ENCODE measurements at places on chromosomes 3 and 15.

- no peak for DNase-seq
- H3K36me3 ChIP-seq = peaks cover 14% of the 10 kb centered on the region
- no peaks in the 10 kb centered on the region for H3K27me3 ChIP-seq
Measured at GRCh38 chr15:49842031-49842730, 221.3 kb downstream of the DTWD1 start.

DNA sequence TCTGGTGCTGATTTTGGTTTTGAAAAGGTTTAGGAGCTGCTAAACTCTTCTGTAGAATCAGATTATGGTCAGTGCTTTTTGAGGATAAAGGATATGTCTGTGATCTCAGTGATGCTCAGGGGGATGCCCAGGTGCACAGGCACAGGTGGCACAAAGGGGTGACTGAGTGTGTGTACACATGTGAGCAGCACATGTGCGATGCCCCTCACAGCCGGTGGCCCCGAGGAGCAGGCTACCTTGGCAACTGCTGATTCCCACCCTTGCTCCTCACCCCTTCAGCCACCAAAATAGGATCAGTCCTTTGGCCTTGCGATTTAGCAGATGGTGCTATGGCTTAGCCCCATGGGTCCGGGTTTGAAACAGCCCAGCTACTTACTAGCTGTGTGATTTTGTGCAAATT, 51.1 kb downstream of the POMGNT2 start:
- H3K27me3 ChIP-seq = peaks cover 32% of the 10 kb centered on the region
- no peaks in the 10 kb centered on the region for H3K36me3 ChIP-seq
- no peak overlapping the region for H3K4me3 ChIP-seq
- DNase-seq = no peak
- no peak overlapping the region for H3K27ac ChIP-seq

DNA sequence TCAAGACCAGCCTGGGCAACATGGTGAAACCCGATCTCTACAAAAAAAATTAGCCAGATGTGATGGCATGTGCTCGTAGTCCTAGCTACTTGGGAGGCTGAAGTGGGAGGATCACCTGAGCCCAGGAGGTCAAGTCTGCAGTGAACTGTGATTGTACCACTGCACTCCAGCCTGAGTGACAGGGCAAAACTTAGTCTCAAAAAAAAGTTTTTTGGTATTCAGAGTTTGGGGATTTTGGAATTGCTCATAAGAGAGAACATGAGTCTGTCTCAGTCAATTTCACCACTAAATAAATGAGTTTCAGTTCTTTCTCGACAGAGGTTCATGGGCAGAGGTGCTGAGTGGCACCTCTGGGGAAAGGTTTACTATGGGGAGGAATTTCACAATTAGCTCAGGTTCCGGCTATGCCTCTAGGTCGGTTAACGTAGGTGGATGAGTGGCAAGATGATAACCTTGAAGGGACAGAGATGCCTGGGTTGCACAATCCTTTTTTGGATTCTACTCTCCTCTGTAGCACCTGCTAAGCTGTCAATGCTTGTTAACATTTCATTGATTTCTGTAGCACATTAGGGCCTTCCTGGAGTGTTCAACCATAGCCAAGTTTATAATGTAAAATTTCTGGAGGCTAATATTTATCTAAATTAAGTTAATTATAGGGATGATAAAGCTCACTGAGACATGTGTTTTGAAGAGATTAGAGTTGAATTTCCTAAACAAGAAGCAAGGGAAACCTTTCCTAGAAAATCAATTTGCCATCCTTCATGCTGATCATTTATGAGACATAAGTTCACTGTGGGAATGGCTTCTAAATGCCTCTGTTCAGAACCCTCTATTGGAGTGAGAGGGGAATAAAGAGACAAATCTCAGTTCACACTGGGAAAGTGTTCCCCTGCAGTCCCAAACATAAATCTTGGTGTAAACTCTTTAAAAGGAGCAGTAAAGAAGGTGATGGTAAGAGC, 37.4 kb upstream of the DCP1A start:
- H3K36me3 ChIP-seq = no peaks in the 10 kb centered on the region
- H3K4me3 ChIP-seq = no peak overlapping the region
- DNase-seq = no peak
- peaks cover 38% of the 10 kb centered on the region for H3K27me3 ChIP-seq
- H3K4me1 ChIP-seq = no peaks in the 10 kb centered on the region

DNA sequence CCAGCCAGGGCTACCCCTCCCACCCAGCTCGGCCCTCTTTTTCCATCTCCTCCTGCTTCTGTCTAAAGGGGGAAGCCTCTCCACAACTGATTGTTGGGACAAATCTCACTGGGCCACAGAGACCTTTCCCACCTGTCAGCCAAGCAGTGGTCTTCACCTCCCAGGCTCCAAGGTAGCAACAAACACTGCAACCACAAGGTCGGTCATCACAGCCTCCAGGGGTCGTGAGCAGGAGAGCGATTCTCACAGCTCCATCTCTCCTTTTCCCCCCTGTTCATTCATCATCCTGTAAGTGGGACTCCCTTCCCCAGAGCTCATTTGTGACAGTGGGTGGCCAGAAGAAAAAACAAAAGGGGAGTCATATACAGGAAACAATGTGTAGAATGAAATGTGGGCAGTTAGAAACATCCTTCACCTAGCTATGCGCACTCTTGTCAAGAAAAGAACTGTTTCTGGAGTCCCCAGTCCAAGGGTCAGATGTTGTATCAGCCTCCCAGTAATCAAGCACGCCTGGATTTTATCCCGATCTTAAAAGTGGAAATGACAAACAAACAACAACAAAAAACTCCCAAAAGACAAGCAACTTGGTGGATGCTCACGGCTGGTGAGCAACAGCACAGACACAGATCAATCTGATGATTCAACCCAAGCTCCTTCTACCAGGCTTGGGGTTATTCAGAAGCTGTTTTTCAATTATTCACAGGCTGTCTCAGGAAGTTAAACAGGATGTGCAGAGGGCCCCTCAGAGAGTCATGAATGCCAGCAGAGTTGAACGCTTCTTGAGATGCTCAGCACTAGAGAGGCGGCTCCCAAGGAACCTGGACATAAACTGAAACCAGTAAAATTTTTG, 22.4 kb downstream of the LYZL4 start:
- no peak for DNase-seq
- no peak overlapping the region for H3K27ac ChIP-seq
- no peaks in the 10 kb centered on the region for H3K36me3 ChIP-seq
- H3K27me3 ChIP-seq = peaks cover 52% of the 10 kb centered on the region
- peaks cover 6% of the 10 kb centered on the region for H3K4me1 ChIP-seq

GRCh38 chr3:186682812-186683211, 17.0 kb downstream of the HRG start:
- no peak for DNase-seq
- no peak overlapping the region for H3K27ac ChIP-seq
- no peaks in the 10 kb centered on the region for H3K4me1 ChIP-seq
- peaks cover 43% of the 10 kb centered on the region for H3K27me3 ChIP-seq
- H3K4me3 ChIP-seq = no peak overlapping the region

- H3K27me3 ChIP-seq = no peaks in the 10 kb centered on the region
- DNase-seq = no peak
- H3K4me1 ChIP-seq = peaks cover 17% of the 10 kb centered on the region
Measured at GRCh38 chr3:183142199-183142598, 20.3 kb downstream of the LAMP3 start.

DNA sequence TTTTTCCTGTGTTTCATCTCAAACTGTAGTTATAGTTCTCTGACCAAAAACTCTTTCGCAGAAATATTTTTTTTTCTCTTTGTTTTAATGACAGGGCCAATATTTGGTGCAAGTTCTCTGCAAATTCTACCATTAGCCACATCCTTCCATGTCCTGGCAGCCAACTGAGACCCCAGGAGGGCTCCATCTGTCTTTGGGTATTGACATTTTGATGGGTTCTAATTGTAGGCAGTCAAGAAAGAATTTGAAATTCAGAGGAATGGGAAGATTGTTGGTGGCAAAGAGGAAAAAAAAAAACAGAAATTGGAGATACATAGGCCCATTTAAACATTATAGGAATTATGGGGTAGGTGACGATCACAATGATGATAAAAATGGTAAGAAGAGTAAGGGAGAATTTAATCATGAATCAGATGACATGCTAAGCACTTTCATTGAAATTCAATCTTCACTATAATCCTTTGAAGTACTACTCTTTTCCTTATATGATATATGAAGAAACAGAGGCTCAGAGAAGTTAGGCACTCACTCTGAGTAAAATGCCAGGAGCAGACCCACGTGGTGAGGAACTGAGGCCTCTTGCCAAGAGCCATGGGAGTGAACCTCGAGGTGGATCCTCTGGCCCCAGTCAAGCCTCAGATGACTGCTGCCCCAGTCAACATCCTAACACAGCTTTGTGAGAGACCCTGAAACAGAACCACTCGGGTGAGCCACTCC, 151.4 kb downstream of the PDZRN3 start:
- peaks cover 12% of the 10 kb centered on the region for H3K36me3 ChIP-seq
- H3K27me3 ChIP-seq = no peaks in the 10 kb centered on the region

DNA sequence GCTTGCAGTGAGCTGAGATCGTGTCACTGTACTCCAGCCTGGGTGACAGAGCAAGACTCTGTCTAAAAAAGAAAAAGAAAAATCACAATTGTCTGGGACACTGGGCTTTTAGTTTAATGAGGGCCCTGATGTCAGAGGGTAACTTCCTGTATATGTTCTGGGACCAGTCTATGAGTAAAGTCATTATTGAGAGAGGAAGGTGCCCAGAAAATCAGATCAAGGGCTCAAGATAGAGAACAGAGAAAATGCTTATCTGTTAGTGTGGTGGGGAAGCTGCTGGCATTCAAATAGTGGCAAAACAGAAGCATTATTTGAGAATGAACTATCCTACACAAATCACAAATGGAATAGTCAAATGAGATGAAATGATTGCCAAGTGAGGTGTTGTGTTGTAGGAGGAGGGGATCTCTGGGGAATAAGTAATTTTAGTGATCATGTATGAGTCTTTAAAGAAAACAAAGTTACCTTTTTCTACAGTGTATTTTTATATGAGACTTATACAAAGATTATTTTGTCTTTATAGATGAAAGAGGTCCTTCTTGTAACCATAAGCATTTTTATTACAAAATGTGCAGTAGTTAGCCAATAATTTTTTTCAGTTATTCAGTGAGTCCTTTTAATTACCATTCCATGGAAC, 13.4 kb downstream of the ARIH2 start:
- no peak for DNase-seq
- H3K4me1 ChIP-seq = peaks cover 29% of the 10 kb centered on the region
- peaks cover 31% of the 10 kb centered on the region for H3K36me3 ChIP-seq
- no peaks in the 10 kb centered on the region for H3K27me3 ChIP-seq

GRCh38 chr15:58390118-58390517, 41.7 kb upstream of the LIPC start:
- no peaks in the 10 kb centered on the region for H3K27me3 ChIP-seq
- H3K4me3 ChIP-seq = no peak overlapping the region
- DNase-seq = no peak
- H3K4me1 ChIP-seq = peaks cover 71% of the 10 kb centered on the region
- H3K27ac ChIP-seq = peak overlapping the region; percentile 64

GRCh38 chr3:188148318-188148717, 5.6 kb upstream of the LPP start:
- no peak for DNase-seq
- no peaks in the 10 kb centered on the region for H3K36me3 ChIP-seq
- H3K27me3 ChIP-seq = peaks cover 18% of the 10 kb centered on the region
- H3K4me3 ChIP-seq = no peak overlapping the region
- H3K4me1 ChIP-seq = peaks cover 12% of the 10 kb centered on the region
- H3K27ac ChIP-seq = no peak overlapping the region

DNA sequence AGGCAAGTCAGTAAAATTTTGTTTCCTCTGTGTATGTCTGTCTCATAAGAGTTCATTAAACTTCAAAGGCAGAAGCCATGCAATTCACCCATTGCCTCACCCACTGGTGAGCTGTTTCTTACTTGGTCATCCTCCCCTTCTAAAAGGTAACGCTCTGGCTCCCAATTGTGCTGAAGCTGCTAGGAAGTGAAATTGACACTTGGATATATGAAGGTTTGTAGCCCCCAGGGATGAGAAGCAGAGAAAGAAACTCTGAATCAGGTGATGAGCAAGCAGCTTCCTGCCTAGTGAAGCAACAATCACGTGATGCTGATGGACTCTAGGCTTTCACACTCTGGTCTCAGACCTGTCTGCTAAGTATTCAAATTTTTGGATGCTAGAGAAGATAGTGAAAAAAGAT, 70.7 kb downstream of the CD200R1L start:
- no peak overlapping the region for H3K4me3 ChIP-seq
- no peaks in the 10 kb centered on the region for H3K36me3 ChIP-seq
- H3K4me1 ChIP-seq = peaks cover 41% of the 10 kb centered on the region
- no peaks in the 10 kb centered on the region for H3K27me3 ChIP-seq
- no peak overlapping the region for H3K27ac ChIP-seq
- no peak for DNase-seq

- H3K4me1 ChIP-seq = no peaks in the 10 kb centered on the region
- H3K36me3 ChIP-seq = no peaks in the 10 kb centered on the region
- no peak for DNase-seq
Measured at GRCh38 chr15:87082581-87082980, 1002.9 kb downstream of the AGBL1 start.

- peaks cover 36% of the 10 kb centered on the region for H3K4me1 ChIP-seq
- H3K4me3 ChIP-seq = no peak overlapping the region
- H3K27me3 ChIP-seq = no peaks in the 10 kb centered on the region
- no peak for DNase-seq
- no peaks in the 10 kb centered on the region for H3K36me3 ChIP-seq
Measured at GRCh38 chr15:67025719-67026609, 39.4 kb upstream of the SMAD3 start.

- H3K36me3 ChIP-seq = no peaks in the 10 kb centered on the region
- no peaks in the 10 kb centered on the region for H3K27me3 ChIP-seq
Measured at GRCh38 chr3:45154641-45155147, 8.5 kb upstream of the CDCP1 start.

- H3K4me3 ChIP-seq = no peak overlapping the region
- H3K36me3 ChIP-seq = peaks cover 6% of the 10 kb centered on the region
- H3K27me3 ChIP-seq = no peaks in the 10 kb centered on the region
Measured at GRCh38 chr3:113499081-113499480, 15.9 kb downstream of the SPICE1 start.

DNA sequence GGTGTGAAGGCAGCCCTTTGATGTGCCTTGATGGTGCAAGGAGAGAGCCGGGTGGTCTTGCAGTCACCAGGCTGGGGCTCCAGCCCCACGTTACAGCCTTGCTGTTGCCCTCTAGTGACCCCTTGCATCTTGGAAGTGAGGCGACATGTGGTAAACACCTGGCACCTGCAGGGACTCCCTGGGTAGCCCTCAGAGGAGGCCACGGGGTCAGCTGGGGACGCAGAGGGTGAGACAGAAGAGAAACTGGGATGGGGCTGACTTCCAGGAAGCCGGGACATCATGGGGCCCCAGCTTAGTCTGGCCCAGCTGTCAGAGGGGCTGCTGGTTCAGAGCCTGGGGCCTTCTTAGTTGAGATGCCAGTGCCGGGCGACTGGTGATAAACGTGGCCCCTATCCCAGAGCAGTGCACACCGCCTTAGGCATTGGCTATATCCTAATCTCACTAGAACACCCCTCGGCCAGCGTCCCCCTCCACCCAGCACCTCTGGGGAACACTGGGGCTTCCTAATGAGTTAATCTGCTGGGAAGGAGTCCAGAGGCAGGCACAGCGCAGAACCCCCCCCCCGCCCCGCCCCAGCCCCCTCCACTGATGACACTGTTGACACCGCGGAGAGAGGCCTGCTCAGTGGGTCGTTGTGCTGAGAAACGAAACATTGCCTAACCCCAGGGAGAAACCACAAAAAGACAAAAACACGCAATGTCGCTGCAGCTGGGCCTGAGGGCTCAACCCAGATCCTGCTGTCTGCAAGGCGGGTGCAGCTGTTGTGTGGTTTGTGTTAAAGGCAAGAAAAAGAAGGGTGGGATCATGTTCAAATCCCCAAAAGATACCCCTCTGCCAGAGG, 60.5 kb upstream of the KLF13 start:
- H3K36me3 ChIP-seq = no peaks in the 10 kb centered on the region
- H3K4me3 ChIP-seq = no peak overlapping the region
- H3K4me1 ChIP-seq = peaks cover 6% of the 10 kb centered on the region

- H3K36me3 ChIP-seq = peaks cover 7% of the 10 kb centered on the region
- H3K27ac ChIP-seq = no peak overlapping the region
Measured at GRCh38 chr3:106420628-106421027, 551.8 kb upstream of the CBLB start.
